Mammary epithelial cell (primary cell): ENCODE measurements at places on chromosomes 6 and 20. TPM values are rescaled to one million over a fixed set of nuclear protein-coding genes. Genes with fewer than 3 reads are reported as not detected.

The APCDD1L gene
- 1.7 TPM for total RNA-seq

The ARFGAP1 gene
- total RNA-seq: 48.5 TPM

The MOG gene
- total RNA-seq: not detected in 2 replicates

The MUC21 gene
- total RNA-seq: not detected

The MLN gene
- not detected in 2 replicates for total RNA-seq

The LTB gene
- total RNA-seq: 0.17 TPM

The FOXC1 gene
- 15.8 TPM for total RNA-seq

The CASS4 gene
- under 0.01 TPM for total RNA-seq

The SAMD5 gene
- 2.5 TPM for total RNA-seq

The RSPH9 gene
- total RNA-seq: 0.50 TPM

The PDYN gene
- total RNA-seq: not detected in 2 replicates

The PHF3 gene
- 35.2 and 36.1 TPM in 2 replicates for total RNA-seq

The IFT52 gene
- 31.2 TPM for total RNA-seq

The CCN2 gene
- total RNA-seq: 225 TPM

The CNR1 gene
- total RNA-seq: not detected

The CD109 gene
- total RNA-seq: 273 TPM

The MOXD1 gene
- 3.0 and 3.6 TPM in 2 replicates for total RNA-seq

The MAP3K7 gene
- total RNA-seq: 39.7 TPM

The HLA-DOA gene
- total RNA-seq: 0.08 TPM in 1 of 2 replicates, not detected in the other

The HLA-DPA1 gene
- not detected in 2 replicates for total RNA-seq

The TSBP1 gene
- not detected for total RNA-seq

The TPD52L1 gene
- 115 and 158 TPM in 2 replicates for total RNA-seq

The MAK gene
- total RNA-seq: under 0.01 TPM

The PHACTR3 gene
- 10.1 and 11.1 TPM in 2 replicates for total RNA-seq

The PRSS35 gene
- 0.17 TPM for total RNA-seq

The TMEM181 gene
- total RNA-seq: 29.4 and 29.8 TPM in 2 replicates

The SIRPB2 gene
- total RNA-seq: 4.1 and 5.5 TPM in 2 replicates

The C20orf96 gene
- total RNA-seq: 2.7 and 2.8 TPM in 2 replicates

The HNF4A gene
- total RNA-seq: not detected

The ABCF1 gene
- total RNA-seq: 31.8 TPM

The SAPCD1 gene
- total RNA-seq: 0.33 TPM

The TMEM217 gene
- 1.7 and 2.7 TPM in 2 replicates for total RNA-seq

The CCN6 gene
- total RNA-seq: 8.2 TPM

The PRND gene
- not detected in 2 replicates for total RNA-seq

The SERPINB6 gene
- 70.0 TPM for total RNA-seq

The ZSCAN16 gene
- total RNA-seq: 1.7 TPM
